ENCODE measurements at places on chromosomes 12 and 14.

DNA sequence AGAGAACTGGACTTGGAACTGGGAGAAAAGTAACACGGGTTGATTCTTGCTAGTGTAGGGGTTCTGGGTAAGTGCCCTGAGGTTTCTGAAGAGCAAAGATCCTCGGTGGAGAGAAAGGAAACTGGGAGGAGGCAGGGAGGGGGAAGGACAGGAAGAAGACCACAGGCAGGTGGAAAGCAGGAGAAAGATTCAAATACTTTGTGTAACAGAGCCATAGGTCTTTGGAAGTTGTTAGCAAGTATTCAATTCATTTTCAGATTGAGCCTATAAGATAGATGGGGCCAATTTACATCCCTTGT, 1.3 kb downstream of the PNP start:
- H3K36me3 ChIP-seq: peaks cover 52% of the 10 kb centered on the region
- peak overlapping the region; percentile 97 for H3K4me3 ChIP-seq
- DNase-seq: no peak
- H3K27me3 ChIP-seq: no peaks in the 10 kb centered on the region

DNA sequence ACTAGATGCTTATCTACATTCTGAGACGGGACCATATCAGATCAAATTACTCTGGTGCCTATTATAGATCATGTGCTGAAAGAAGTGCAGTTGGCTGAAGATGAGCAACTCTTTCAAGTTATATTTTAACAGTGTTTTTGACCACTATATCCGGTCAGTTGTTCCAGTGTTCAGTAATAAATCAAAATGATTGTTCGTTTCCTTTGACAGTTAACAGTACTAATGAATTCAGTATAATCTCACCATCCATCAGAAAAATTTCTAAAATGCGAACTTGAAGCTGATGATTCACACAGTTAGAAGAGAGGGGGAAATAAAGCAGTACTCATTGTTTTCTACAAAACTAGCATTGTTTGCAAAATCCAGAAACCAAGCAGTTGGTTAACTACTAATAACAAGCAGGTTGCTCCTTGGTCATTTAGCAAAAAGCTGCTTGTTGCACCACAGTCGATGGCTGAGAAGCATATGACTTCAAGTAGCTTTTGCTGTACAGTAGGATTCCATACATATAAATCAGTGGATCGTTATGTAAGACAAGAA, 2.3 kb downstream of the RPS6KA5 start:
- no peak overlapping the region for H3K27ac ChIP-seq
- H3K36me3 ChIP-seq: peaks cover 9% of the 10 kb centered on the region
- H3K4me1 ChIP-seq: peaks cover 41% of the 10 kb centered on the region
- no peak for DNase-seq
- H3K27me3 ChIP-seq: no peaks in the 10 kb centered on the region
- H3K4me3 ChIP-seq: peak overlapping the region; percentile 42

- DNase-seq: no peak
- H3K27ac ChIP-seq: peak overlapping the region; percentile 61
- peaks cover 11% of the 10 kb centered on the region for H3K36me3 ChIP-seq
- H3K4me3 ChIP-seq: peak overlapping the region; percentile 43
- peaks cover 22% of the 10 kb centered on the region for H3K4me1 ChIP-seq
- H3K27me3 ChIP-seq: no peaks in the 10 kb centered on the region
Observed at GRCh38 chr14:60753264-60754119, 18.9 kb downstream of the MNAT1 start.

GRCh38 chr14:96126339-96126782, 78.3 kb upstream of the BDKRB2 start:
- peaks cover 9% of the 10 kb centered on the region for H3K4me1 ChIP-seq
- no peak for DNase-seq
- H3K27ac ChIP-seq: peak overlapping the region; percentile 90
- peaks cover 5% of the 10 kb centered on the region for H3K36me3 ChIP-seq
- peaks cover 48% of the 10 kb centered on the region for H3K27me3 ChIP-seq

DNA sequence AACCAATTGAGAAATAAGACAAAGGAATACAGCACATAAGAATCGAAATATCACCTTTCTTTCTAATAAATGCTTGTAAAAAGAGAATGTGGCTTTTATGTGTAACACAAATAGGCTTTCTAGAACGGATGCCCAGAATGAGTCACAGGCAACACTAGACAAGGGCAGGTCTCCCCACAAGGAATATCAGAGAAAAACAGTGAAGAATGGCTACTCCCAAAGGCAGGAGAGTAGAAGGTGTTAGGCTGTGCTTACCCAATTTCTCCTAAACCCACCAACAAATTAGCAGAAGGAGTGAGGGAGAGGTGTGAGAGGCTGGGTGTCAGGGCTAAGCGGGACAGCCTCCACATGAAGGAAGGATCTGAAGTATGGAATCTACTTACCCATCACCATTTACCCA, 55.2 kb downstream of the GALNT4 start:
- H3K36me3 ChIP-seq: peaks cover 2% of the 10 kb centered on the region
- H3K4me3 ChIP-seq: peak overlapping the region; percentile 54
- H3K27me3 ChIP-seq: no peaks in the 10 kb centered on the region
- H3K4me1 ChIP-seq: peaks cover 56% of the 10 kb centered on the region
- DNase-seq: no peak
- peak overlapping the region; percentile 77 for H3K27ac ChIP-seq

- no peak overlapping the region for H3K27ac ChIP-seq
- H3K36me3 ChIP-seq: peaks cover 11% of the 10 kb centered on the region
- no peak for DNase-seq
- no peaks in the 10 kb centered on the region for H3K27me3 ChIP-seq
- H3K4me1 ChIP-seq: peaks cover 23% of the 10 kb centered on the region
Observed at GRCh38 chr12:126752021-126752420, 1514.9 kb upstream of the TMEM132C start.

- DNase-seq: no peak
- H3K27ac ChIP-seq: no peak overlapping the region
- peaks cover 9% of the 10 kb centered on the region for H3K36me3 ChIP-seq
- peak overlapping the region; percentile 86 for H3K4me3 ChIP-seq
- H3K27me3 ChIP-seq: peaks cover 20% of the 10 kb centered on the region
Observed at GRCh38 chr14:66507181-66507721, 696 bp upstream of the GPHN start.

GRCh38 chr14:76201162-76201561, 49.4 kb downstream of the GPATCH2L start:
- no peak for DNase-seq
- H3K36me3 ChIP-seq: peaks cover 45% of the 10 kb centered on the region
- H3K4me3 ChIP-seq: no peak overlapping the region
- H3K27ac ChIP-seq: no peak overlapping the region
- no peaks in the 10 kb centered on the region for H3K27me3 ChIP-seq

GRCh38 chr12:107320033-107320928, 226.9 kb upstream of the CRY1 start:
- peak overlapping the region; percentile 82 for H3K4me3 ChIP-seq
- peaks cover 34% of the 10 kb centered on the region for H3K4me1 ChIP-seq
- H3K27ac ChIP-seq: peak overlapping the region; percentile 85

DNA sequence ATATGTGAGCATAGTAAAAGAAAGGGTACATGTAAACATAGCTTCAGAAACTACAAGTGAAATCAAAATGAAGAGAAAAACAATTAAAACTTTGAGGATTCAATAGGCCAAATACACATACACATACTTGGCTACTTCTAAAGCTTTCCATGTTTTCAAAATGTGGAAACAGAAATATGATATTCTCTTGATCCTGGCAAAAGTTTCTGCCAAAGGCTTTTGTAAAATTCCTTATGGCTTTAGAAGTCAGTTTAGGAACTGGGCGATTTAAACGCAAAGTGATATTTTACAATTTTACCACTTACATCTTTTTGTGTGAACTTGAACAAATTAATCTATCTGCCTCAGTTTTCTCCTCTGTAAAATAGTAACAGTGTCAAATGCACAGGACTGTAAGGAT, 756.4 kb downstream of the C12orf50 start:
- H3K36me3 ChIP-seq: no peaks in the 10 kb centered on the region
- H3K27me3 ChIP-seq: no peaks in the 10 kb centered on the region
- H3K4me1 ChIP-seq: no peaks in the 10 kb centered on the region
- no peak overlapping the region for H3K4me3 ChIP-seq

- no peak for DNase-seq
- H3K27me3 ChIP-seq: peaks cover 62% of the 10 kb centered on the region
- H3K4me1 ChIP-seq: no peaks in the 10 kb centered on the region
- no peak overlapping the region for H3K4me3 ChIP-seq
Observed at GRCh38 chr14:23869078-23869719, 84.4 kb upstream of the DHRS4 start.

- H3K36me3 ChIP-seq: peaks cover 9% of the 10 kb centered on the region
- peaks cover 45% of the 10 kb centered on the region for H3K27me3 ChIP-seq
- no peak for DNase-seq
- no peak overlapping the region for H3K27ac ChIP-seq
- H3K4me1 ChIP-seq: peaks cover 7% of the 10 kb centered on the region
- H3K4me3 ChIP-seq: no peak overlapping the region
Observed at GRCh38 chr12:48193623-48194022, 9.5 kb downstream of the OR10AD1 start.

GRCh38 chr12:10052193-10052913, 21.9 kb downstream of the CLEC9A start:
- peaks cover 68% of the 10 kb centered on the region for H3K27me3 ChIP-seq
- H3K4me1 ChIP-seq: peaks cover 6% of the 10 kb centered on the region
- H3K27ac ChIP-seq: no peak overlapping the region
- no peak for DNase-seq
- H3K36me3 ChIP-seq: peaks cover 2% of the 10 kb centered on the region
- no peak overlapping the region for H3K4me3 ChIP-seq

DNA sequence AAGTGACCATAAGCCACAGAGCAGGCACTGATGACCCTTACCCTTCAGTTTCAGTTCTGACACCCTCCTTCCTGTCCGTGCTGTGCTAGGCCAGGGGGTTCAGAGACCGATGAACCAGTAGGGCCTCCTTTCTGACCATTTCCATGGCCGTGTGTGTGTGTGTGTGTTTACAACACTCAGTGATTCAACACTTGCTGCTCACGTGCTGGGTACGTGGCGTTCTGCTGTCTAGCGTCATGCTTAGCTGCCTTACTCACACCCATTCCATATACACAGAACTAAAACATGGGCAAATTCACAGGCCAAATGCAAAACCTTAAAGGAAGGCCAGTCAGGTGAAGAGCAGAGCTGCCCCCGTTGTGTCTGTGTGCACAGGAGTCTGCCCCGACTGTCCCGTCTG, 67.5 kb downstream of the DNAH10 start:
- no peak for DNase-seq
- no peak overlapping the region for H3K27ac ChIP-seq
- no peak overlapping the region for H3K4me3 ChIP-seq
- H3K27me3 ChIP-seq: peaks cover 2% of the 10 kb centered on the region
- H3K4me1 ChIP-seq: no peaks in the 10 kb centered on the region

GRCh38 chr14:67480011-67480410, 8.5 kb downstream of the TMEM229B start:
- H3K4me1 ChIP-seq: peaks cover 53% of the 10 kb centered on the region
- H3K36me3 ChIP-seq: peaks cover 26% of the 10 kb centered on the region
- no peak overlapping the region for H3K27ac ChIP-seq
- no peak overlapping the region for H3K4me3 ChIP-seq
- no peaks in the 10 kb centered on the region for H3K27me3 ChIP-seq

DNA sequence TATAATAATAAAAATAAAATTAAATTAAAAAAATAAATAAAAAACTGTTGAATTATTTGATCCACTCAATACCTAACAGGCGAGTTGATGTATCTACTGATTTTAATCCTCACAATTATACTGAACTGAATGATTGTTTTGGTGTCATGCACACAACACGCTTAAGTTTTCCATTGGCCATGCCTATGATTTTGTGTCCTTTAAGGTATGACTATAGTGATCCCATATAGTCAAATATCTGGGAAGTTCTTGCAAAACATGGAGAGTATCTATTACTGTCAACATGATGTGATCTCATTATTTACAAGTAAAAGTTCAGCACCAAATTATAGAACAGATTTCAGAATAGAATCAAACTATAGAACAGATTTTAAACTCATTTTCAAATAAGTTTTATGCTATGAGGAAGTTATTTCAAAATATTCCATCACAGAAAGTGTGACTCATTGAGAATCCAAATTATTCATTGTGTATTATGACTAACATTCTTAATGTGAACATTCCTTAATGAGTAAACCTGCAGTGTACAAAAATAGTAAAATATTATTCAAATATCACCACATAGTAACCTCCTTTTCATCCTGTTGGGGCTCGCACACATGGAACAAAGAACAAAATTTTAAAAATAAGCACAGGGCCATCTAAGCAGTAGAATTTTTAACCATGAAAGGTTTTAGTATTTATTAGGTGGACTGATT, 190.4 kb downstream of the SLC25A21 start:
- H3K4me3 ChIP-seq: no peak overlapping the region
- H3K27me3 ChIP-seq: no peaks in the 10 kb centered on the region
- no peak for DNase-seq
- H3K27ac ChIP-seq: no peak overlapping the region
- H3K36me3 ChIP-seq: no peaks in the 10 kb centered on the region
- no peaks in the 10 kb centered on the region for H3K4me1 ChIP-seq

DNA sequence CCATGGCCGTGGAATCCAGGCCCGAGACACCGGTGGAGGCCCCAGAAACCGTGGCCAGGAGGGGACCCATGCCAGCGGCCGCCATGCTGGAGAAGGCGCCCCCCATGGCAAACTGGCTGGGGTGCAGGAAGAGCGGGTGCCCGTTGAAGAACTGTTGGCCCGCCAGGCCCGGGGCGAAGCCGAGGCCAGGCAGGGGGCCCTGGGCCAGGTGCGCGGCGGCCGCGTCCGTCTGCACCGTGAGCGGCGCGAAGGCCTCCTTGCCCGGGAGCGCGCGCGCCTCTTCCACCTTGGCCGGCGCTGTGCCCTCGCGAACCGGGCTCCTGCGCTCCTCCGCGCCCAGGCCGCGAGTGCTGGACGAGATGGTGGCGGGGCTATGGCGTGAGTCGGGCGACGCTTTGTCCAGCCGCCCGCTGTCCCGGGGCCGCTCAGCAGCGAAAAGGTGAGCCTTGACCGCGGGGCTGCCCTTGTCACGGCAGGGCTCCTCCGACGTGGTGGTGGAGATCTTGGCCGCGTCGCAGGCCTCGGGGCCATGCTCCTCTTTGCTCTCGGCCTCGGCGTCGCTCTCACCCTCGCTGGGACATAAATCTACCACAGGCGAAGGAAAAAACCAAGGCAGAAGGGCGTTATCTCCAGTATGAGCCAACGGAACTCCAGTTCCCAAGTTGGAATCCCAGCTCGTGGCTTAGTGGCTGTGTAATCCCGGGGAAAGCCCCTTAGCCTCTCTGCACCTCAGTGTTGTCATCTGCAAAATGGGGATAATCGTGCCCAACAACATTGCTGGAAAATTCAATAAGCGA, 9.5 kb downstream of the TBX3 start:
- peaks cover 78% of the 10 kb centered on the region for H3K27me3 ChIP-seq
- H3K27ac ChIP-seq: no peak overlapping the region
- no peaks in the 10 kb centered on the region for H3K4me1 ChIP-seq

DNA sequence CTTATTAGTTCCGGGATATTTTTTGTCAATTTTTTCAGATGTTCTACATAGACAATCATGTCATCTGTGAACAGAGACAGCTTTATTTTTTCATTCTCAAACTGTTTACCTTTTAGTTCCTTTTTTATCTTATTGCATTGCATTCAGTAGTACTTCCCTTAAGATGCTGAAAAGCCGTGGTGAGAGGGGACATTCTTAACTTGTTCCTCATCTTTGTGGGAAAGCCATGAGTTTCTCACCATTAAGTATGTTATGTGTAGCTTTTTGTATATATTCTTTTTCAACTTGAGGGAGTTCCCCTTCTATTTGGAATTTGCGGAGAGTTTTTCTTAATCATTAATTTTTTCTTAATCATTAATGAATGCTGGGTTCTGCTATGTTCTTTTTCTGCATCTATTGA, 1727.1 kb upstream of the SEL1L start:
- no peaks in the 10 kb centered on the region for H3K4me1 ChIP-seq
- no peaks in the 10 kb centered on the region for H3K27me3 ChIP-seq
- no peak overlapping the region for H3K4me3 ChIP-seq

- H3K36me3 ChIP-seq: no peaks in the 10 kb centered on the region
- no peaks in the 10 kb centered on the region for H3K4me1 ChIP-seq
- H3K4me3 ChIP-seq: no peak overlapping the region
- no peak overlapping the region for H3K27ac ChIP-seq
Observed at GRCh38 chr14:27750114-27750513, 1016.5 kb upstream of the FOXG1 start.

Measured in central memory CD8-positive, alpha-beta T cell (primary cell).